Right renal pelvis (tissue), 4 donors: ENCODE measurements at places on chromosomes 2 and 18. TPM values are rescaled to one million over a fixed set of nuclear protein-coding genes. Genes with fewer than 3 reads are reported as not detected.

The FIGN gene
- 12.3 TPM for polyA plus RNA-seq

The SLC5A7 gene
- polyA plus RNA-seq, result 0.71 TPM

The CCDC141 gene
- 0.13 TPM for polyA plus RNA-seq

The ABCG8 gene
- polyA plus RNA-seq, result 1.0 TPM

DNA sequence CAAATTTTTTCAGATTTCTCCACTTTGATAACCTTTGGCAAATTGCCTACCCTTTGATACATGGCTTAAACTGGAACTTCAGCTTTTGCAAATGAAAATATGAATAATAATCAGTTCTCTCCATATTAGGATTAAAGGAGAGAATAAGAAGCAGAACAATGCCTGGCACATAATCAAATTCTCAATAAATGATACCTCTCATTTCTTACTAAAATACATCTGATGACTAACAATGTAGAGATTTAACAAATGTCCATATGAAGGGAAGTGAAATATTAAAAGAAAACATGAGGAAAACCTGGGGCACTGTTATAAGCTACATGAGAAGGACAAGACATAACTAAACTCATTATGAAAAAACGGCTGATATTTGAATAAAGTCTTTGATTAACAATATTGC, 1103.6 kb downstream of the LRP1B start:
- no peak for DNase-seq

- DNase-seq, result no peak
Observed at GRCh38 chr2:3035385-3036050, 342.1 kb downstream of the EIPR1 start.

GRCh38 chr2:143559147-143559546, 429.9 kb downstream of the ARHGAP15 start:
- DNase-seq, result no peak

- DNase-seq, result no peak
Observed at GRCh38 chr2:201452922-201453643, 1.5 kb downstream of the STRADB start.

DNA sequence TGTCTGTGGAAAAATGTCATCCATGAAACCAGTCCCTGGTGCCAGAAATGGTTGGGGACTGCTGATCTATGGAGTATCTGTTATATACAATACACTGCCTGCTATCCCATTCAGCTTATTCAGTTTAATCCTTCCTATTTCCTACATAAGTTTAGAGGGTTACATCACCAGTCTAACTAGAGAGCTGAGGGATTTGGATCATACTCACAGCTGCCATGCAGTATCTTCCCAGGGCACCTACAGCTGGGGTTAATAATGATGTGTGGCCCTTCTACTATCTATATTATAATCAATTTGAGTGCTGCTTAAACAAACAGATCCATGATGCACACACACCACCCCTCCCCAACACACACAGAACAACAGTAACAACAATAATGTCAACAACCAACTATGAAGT, 524.0 kb downstream of the LRRTM4 start:
- DNase-seq, result no peak

DNA sequence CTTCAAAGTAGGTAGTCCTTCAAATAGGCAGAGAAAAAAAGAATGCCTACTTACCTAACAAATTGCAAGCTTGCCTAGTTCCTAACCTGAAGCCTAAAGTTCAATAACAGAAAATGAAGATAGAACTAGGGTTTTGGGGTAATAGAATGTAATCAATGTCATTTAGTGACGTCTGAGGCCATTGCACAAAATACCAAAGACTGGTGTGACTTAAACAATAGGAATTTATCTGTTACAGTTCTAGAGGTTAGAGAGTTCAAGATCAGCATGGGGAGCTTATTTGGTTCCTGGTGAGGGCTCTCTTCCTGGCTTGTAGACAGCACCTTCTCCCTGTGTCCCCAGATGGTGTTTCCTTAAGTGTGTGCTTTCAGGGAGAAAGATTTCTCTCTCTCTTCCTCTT, 4.7 kb upstream of the NPC1 start:
- no peak for DNase-seq

DNA sequence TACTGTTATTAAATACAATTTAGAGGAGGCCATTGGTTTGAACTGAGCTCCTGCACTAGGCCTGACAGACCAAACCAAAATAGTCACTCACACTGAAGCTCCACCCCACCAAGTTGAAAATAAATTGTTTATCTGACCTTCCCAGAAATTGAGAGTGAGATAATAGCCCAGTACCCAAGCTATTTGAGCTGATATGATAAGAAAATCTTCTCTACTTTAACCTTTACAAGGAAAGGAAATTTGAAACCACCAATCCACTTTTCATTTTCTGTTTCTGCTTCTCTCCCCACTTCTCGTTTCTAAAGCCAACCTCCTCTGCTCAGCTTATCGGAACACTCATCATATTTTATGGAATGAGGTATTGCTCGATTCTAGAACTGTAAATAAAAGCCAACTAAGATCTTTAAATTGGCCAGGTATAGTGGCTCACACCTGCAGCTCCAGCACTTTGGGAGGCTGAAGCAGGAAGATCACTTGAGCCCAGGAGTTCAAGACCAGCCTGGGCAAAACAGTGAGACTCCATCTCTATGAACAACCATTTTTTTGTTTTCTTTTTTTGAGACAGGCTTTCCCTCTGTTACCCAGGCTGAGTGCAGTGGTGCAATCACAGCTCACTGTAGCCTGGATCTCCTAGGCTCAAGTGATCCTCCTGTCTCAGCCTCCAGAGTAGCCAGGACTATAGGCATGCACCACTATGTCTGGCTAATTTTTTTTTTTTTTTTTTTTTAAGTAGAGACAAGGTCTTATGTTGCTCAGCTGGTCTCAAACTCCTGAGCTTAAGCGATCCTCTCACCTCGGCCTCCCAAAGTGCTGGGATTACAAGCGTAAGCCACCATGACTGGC, 13.3 kb upstream of the GALM start:
- no peak for DNase-seq

GRCh38 chr2:40103163-40103562, 324.1 kb upstream of the THUMPD2 start:
- DNase-seq, result no peak

DNA sequence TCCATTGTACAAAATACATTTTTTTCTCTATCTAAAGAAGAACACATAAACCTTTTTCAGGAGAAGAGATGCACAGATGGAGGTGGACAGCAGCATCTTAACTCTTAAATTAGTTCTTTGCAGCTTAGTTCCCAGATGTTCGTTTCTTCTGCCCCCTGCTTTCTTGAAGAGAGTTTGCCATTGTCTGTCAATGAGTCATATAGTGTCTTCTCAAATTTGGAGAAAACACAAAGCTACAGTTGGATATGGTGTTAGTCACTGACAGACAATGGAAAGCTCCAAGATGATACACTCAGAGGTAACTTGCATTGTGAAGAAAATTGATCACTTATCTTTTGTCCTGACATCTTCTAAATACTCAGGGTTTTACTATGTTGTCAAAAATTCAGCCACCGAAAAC, 48.8 kb upstream of the TMEFF2 start:
- DNase-seq, result no peak

DNA sequence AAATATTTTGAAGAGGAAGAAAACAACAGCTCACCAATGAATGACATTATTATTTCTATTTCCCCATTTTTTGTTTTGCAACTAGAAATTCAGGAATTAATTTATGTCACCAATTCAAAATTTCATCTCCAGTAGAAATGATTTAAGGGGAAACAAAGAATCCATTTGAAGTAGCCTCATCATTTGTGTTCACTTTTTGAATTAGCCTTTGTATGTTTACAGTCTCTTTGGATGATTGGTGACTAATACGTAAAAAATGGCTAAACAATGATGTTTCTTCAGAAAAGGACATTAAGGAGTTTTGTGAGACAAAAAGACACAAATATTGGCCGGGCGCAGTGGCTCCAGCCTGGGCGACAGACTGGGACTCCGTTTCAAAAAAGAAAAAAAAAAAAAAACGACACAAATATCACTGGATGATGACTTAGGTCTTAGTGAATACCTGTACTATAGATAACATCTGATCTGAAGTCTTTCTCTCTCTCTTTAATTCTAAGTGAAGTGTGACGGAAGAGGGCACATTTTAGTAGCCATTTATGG, 313.2 kb downstream of the PIK3C3 start:
- DNase-seq, result no peak

- no peak for DNase-seq
Observed at GRCh38 chr2:70978341-70979179, at the start of gene ANKRD53. Gene ANKRD53, plus strand, starts transcription at chr2:70978630. Its CDS starts 16 bp downstream, at chr2:70978646.

DNA sequence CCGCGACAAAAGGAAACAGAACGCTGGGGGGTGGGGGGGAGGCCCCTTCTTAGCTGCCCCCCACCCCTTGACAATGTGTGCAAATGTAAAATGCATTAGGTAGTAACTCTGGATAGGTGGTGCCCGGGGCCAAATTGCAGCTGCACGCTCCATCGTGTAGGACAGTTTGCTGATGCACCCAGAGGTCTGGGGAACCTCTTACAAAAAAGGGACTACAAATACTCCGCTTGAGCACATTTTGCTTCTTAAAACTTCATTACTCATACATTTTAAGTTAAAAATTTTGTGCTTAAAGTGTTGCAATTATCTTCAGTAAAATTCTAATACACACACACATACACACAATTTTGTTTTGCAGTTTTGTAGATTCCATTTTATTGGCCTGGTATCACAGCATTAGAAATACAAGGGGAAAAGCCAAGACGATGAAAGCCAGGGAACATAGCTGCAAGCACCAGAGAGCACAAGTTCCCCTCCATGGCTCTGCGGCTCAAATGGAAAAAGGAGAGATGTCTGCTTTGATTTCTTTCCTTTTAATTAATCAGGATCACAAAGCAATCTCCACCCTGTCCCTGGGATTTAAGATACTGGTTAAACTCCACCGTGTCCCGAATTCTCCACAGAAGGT, 582.1 kb downstream of the ZEB2 start:
- DNase-seq, result no peak

GRCh38 chr18:52090005-52090404, 250.0 kb upstream of the DCC start:
- DNase-seq, result no peak

DNA sequence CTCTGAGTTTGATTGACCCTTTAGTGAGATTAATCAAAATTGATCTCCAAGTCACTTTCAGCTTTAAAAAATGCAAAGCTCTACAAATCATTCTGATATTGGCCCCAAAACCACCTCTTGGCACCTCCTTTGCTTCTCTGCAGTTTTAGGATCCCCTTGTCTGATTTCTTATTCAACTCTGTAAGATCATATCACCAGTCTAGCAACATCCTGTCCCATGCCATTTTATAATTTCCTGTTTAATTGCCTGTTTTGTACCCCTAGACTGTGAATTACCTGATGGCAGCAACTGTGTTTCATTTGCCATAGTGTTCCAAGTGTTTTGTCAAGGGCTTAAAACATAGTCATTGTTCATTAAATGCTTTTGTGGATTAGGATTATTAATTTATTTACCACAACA, 406.3 kb upstream of the TRIB2 start:
- DNase-seq, result no peak

GRCh38 chr2:222393733-222394267, 30.5 kb upstream of the SGPP2 start:
- DNase-seq, result no peak

DNA sequence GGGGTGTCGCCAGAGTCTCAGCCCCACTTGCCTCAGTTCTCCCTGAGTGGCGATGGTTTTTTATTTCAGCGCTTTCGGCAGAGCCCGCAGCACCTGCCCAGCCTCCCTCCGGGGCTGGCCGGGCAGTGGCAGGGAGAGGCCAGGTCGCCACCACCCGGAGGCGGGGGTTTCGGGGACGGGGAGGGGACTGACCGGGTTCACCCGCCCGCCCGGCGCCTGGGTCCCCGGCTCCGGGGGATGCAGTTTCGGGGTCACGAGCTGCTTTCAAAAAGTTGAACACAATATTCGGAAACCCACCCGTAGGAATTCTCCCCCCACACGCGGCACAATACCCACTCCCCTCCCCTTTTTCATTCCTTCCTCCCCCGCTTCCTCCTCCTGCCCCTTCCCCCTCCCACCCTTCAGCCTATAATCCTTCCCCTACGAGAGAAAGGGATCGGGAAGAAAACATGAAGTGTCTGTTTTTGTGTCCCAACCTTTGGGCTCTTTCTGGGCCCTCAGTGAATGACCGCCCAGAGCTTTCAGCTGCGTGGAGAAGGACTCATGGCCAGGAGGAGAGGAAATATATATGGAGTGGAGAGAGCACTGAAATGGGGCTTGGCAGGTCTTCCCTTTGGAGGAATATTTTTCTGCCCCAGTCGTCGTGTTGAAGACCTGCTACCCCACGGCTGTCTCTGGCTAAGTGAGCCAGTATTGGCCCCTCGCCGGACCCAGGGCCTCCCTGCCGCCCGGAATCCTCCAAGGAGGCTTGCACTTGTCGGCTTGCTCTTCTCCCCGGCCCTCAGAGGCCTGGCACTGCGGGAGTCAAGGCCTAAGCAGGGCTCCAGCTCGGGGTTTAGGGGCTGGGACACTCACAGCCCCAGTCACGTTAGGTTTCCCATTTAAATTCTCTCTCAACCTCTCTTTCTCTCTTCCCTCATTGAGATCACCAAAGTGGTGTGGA, 2.1 kb upstream of the SIX3 start:
- no peak for DNase-seq

GRCh38 chr2:162370931-162371330, 27.0 kb downstream of the GCA start:
- DNase-seq, result no peak

DNA sequence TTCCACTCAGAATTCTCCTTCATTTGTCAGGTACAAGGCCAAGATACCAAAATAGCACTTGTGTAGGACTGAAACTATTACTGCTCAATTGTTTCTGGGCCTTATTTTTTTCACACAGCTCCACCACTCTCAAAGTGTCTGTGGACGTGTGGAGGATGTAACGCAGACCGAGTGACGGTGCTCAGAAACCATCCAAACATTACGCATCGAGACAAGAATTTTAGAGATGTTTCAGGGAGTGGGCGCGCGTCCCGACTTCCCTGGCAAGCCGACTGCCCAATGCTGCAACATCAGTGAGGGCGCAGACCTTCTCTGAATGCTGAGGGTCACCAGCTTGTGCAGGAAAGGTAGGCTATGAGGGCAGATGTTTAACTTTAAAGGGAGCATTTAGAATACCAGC, 108.4 kb downstream of the GATA6 start:
- DNase-seq, result no peak

GRCh38 chr2:189624648-189625355, 36.5 kb upstream of the ASNSD1 start:
- DNase-seq, result no peak

DNA sequence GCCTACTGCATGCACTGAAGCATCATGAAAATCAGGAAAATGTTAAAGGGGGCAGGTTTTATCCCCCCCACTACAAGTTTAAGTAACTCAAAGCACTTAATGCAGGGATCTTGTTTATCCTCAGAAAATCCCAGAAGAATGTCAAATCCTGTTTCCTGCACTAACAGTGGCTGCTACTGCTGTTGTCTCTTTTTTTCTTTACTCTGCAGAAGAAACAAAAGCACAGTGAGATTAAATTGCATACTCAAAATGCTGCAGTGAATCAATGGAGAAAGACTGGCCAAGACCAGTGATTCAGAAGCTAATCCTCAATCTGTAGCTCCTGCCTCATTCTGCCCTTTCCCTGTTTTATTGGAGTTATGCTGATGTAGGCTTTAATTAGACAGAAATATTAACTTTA, 332.3 kb upstream of the FIGN start:
- DNase-seq, result no peak

GRCh38 chr2:63122921-63123320, 72.3 kb downstream of the OTX1 start:
- DNase-seq, result no peak

GRCh38 chr18:23921716-23922285, 92.8 kb upstream of the TTC39C start:
- no peak for DNase-seq
